ENCODE measurements at places on chromosomes 12 and 14.
A peak's percentile ranks its signal among the peaks of the same experiment; 100 is the strongest.

DNA sequence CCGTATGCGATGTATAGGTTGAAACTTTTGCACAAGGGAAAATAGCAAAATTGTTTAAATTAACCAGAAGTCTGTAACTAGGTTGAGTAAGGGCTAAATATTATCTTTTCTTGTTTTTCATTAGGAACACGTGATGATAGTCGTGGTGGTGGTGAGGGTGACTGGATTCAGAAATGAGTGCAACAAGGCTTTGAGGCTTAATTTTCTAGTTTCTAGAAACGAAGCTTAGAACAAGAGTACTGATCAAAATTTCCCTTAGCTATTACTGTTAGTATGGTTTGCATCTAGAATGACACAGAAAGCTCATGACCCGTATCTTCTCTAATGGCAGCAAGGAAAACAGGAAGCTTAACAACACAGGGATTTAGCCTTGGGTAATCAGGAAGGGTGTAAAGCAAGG lies 7.0 kb downstream of the SLIRP start:
- DNase-seq = no peak

- DNase-seq = no peak
Observed at GRCh38 chr12:78431931-78432330, 432.6 kb upstream of the SYT1 start.

DNA sequence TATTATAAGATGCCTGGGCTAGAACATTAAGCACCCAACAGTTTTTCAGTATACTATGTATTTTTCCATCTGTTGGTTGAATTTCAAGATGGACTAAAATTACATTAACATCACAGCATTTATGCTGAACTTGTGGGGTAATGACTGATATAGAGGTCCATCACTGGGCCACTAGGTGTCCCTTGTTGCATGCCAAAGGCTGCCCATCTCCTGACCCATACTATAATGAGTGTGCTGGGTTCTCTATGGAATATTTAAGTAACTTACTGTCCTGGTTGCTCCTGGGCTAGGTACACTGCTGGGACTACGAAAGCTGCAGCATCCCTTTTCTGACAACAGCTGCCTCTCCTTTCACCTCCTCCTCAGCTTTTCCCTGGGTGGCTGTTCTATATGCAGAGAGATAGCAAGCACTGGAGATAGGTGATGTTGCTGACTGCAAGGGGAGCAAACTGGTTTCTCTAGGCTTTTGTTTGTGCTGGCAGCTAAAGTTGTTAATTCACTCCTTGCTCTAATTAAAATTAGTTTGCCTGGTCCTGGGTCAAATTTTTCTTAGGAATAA lies 138.6 kb upstream of the TRHDE start:
- DNase-seq = peak; percentile 51

DNA sequence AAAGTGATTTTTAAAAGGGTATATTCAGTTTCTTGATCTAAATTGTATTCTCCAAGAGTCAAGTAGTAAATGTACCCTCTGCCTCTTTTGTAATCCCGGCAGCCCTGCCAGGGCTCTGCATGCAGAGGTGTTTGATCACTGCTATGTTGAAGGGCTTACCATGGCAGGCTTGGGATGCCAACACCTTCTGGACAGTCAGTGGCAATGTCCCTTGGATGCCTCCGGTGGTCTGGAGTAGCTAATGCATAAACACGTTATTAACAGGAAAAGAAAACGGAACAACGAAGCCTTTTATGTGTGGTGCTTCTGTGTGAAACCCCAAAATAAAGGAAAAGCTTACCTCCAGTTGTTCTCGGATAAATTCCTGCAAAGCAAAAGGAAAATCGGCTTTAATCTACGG lies 19.9 kb downstream of the EIF2B2 start:
- no peak for DNase-seq

GRCh38 chr14:75811872-75812499 lies 150.9 kb downstream of the TTLL5 start:
- no peak for DNase-seq

DNA sequence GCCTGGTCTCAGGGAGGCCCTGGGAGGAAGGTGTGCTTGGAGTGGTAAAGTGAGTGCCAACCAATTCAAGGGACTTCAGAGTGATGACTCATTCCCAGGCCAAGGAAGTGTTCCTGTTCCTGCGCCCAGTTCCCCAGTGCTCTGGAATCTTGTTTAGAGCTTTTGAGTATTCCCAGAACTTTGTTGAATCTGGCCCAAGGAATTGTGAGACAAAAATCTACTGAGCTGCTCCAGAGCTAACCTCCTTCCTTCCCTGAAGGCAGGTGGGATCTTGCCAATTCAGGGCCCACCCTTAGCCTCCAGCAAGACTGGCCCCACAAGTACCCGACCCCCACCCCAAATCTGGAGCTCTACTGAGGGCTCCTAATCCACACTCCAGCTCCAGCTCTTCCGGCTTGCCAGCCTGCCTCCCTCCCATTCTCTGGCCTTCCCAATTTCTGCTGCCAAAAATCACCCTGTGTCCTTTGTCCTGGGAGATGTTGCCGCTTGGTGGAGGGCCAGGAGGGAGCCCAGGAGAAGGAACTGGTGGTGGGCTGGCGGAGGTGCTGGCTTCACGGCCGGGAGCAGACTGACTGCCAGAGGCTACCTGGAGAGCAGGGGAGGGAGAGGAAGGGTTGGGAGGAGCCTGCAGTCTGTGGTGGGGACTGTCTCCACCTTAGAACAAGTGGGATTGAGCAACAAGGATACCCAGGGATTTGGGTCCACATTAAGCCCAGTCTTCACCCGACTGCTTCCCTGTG lies 2.0 kb upstream of the ATN1 start:
- peak; percentile 94 for DNase-seq

GRCh38 chr12:69007101-69007854 lies 74.3 kb upstream of the CPM start:
- peak; percentile 77 for DNase-seq

GRCh38 chr14:75234173-75235115 lies 44.2 kb upstream of the FOS start:
- DNase-seq = peak; percentile 91

GRCh38 chr12:111226680-111227079 lies 142.2 kb downstream of the PHETA1 start:
- DNase-seq = no peak

- DNase-seq = peak; percentile 88
Observed at GRCh38 chr12:54398995-54399793, 14.7 kb upstream of the ZNF385A start.

- DNase-seq = peak; percentile 100
Observed at GRCh38 chr12:75977952-75978671, 53.5 kb downstream of the PHLDA1 start.

- no peak for DNase-seq
Observed at GRCh38 chr12:82682851-82683261, 3.9 kb upstream of the TMTC2 start.

DNA sequence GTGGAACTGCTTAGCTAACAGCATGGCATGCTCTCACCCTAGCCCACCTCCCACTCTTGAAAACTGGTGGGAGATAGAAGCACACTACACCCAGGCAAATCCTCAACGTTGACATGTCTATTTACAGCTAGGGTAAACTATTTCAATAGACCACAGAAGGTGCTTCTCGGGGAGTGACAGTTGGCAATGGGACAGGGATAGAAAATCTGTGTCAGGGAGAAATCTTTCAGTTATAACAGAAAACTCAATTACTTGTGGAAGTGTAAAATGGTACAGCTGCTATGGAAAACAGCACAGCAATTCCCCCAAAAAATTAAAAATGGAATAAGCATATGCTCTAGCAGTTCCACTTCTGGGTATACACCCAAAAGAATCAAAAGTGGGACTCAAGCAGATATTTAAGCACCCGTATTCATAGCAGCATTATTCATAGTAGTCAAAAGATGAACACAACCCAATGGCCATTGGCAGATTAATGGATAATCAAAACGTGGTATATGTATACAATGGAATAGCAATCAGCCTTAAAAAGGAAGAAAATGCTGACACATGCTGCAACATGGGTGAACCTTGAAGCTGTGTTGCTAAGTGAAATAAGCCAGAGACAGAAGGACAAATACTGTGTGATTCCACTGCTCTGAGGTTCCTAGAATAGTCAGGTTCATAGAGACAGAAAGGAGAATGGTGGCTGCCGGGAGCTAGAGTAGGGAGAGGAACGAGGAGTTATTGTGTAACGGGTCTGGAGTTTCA lies 92.5 kb downstream of the STAB2 start:
- DNase-seq = no peak

GRCh38 chr14:56221382-56222128 lies 103.3 kb downstream of the PELI2 start:
- DNase-seq = no peak

GRCh38 chr14:100981809-100982208 lies 78.3 kb upstream of the RTL1 start:
- peak; percentile 36 for DNase-seq

- DNase-seq = peak; percentile 50
Observed at GRCh38 chr12:65670775-65671174, 153.5 kb upstream of the HMGA2 start.

DNA sequence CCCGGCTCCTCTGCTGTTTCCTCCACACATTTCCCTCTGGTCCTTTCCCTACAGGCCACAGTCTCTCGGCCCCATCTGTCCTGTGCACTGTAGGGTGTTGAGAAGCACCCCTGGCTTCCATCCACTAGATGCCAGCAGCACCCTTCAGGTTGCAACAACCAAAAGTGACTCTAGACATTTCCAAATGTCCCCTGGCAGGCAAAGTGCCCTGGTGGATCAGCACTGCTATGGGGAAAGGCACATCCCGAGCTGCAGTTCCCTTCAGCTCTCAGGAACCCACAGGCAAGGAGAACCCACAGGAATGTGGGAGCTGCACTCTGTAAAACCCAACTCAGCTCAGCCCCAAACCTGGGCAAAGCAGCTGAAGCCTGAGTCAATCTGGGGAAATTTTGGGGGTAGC lies 77.0 kb downstream of the RBM19 start:
- DNase-seq = peak; percentile 76

- peak; percentile 43 for DNase-seq
Observed at GRCh38 chr14:30569216-30569902, 10.4 kb downstream of the G2E3 start.

GRCh38 chr12:75702477-75703093 lies 191.2 kb upstream of the KRR1 start:
- no peak for DNase-seq

DNA sequence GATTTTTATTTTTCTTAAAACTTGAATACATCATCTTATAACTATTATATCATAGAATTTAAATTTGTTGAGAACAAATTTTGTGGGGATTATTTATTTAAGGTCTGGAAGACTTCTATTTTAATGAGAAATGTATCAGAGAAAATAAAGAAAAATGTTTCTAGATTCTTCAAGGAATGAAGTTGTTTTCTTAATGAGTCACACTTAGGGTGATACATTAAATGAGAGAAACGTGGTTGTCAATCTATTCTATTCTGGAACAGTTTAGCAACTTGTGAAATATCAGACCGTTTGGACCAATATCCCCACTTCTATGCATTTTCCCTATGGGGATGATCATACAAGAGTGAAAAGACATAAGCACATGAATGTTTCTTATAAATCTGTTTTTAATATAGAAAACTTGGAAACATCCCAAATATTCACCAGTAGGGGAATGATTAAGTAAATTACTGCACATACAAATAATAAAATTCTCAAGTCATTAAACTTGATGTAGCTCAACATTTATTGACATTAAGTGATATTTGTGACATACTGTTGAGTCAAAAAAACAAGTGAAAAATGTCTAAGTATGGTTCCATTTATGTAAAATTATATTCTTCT lies 88.5 kb downstream of the E2F7 start:
- DNase-seq = peak; percentile 25

DNA sequence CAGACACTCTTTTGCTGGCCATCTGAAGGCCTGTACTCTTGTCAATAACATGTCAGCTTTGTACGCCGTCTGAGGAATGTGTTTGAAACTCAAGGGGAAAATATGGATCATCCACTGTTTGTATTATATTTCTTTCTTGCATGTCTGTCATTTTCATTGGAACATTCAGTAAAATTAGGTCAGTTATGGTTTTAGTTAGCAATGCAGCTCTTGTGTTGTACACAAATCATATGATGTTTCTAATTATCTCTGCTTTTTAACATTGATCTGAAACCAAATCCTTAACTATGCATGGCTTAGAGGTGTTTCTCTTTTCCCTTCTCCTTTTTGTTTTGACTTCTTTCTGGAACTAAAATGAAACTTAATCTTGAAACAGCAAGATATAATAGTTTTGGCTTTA lies 333.6 kb upstream of the PRICKLE1 start:
- DNase-seq = no peak

DNA sequence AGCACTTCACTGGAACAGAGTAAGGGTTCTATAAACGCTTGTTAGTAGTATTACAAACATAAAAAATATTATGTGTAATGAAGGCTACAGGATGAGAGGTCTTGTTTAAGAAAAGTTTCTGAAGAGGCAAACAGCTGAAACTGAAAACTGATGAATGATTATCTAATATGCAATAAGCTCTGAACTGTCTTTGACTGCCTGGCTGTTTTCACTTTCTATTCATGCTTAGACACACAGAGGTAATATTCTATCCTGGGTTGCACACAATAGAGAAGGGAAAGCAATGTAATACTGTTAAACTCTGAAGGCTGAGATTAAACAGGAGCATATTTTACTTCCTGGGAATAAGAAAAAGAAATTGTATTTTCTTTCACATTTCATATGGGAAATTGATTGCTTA lies 251.3 kb downstream of the ALX1 start:
- no peak for DNase-seq

DNA sequence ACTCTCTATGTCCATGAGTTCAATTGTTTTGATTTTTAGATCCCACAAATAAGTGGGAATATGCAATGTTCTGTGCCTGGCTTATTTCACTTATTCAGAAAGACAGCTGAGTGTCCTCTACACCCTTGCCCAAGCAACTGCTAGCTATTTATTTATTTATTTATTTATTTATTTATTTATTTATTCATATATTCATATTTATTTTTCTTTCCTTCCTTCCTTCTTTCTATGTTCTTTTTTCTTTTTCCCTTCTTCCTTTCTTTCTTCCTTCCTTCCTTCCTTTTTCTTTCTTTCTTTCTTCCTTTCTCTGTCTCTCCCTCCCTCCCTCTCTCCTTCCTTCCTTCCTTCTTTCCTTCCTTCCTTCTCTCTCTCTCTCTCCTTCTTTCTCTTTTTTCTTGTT lies 563.4 kb downstream of the BCL11B start:
- no peak for DNase-seq

DNA sequence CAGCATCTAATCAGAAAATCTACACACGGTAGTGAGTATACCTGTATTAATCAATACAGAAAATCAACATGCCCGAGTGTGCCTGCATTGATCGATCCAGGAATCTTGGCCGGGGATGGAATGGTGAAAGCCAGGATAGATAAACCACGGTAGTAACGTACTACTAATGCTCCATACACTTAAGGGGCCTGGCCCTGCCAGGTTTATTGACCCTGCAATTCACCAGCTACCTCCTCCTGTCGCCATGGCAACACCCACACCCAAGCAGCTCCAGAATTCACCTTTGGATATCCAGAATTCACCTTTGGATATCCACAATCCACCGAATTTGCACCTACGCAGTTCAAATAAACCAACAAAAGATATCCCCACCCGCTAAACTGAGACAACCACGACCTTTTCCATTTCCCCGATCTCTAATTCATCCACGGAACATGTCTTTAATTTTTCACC lies 14.8 kb upstream of the CALM1 start:
- DNase-seq = no peak

DNA sequence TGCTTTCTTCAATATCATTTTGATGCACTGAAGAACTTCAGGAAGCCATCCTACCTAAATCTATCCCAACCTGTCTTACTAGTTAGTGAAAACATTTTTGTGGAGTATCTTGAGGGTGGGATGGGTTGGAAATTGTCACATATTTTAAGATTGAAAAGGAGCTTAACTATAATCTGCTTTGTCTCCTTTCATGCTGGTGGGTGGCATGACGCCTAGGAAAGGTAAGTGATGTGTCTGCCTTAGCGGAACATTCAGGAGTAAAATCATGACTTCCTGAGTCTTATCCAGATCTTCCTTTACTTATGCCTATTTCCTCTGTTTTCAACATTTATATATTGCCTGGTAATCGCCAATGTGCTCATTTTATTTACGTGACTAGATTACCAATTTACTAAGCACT lies 74.1 kb downstream of the FLRT2 start:
- no peak for DNase-seq

Data from EH (cell line).